ENCODE measurements at places on chromosomes 2 and 18. TPM values are rescaled to one million over a fixed set of nuclear protein-coding genes. Genes with fewer than 3 reads are reported as not detected.

DIS3L2 gene
- 62.9 TPM for total RNA-seq

DNA sequence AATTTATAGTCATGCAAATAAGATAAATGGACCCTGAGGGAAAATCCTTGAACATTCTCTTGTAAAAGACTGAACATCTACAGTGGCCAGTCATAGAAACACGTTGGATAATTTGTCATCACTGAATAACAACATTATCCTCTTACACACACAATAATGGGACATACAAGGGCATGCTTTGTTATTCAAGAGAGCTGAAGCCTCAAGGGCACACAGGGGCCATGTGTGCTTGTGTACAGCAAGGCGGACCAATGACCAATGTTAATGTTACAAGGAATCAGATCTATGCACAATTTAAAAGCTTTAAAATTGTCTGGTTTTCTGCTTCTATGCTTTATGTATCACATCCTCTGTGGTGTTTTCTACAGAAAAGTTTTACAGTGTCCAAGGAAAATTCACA is 23.7 kb downstream of the COL6A3 start:
- H3K27me3 ChIP-seq = no peaks in the 10 kb centered on the region
- H3K4me3 ChIP-seq = no peak overlapping the region
- H3K36me3 ChIP-seq = no peaks in the 10 kb centered on the region
- no peak for DNase-seq
- H3K27ac ChIP-seq = no peak overlapping the region

TUBB8B gene
- total RNA-seq = not detected

SEMA4C gene
- total RNA-seq = 56.8 TPM

DNA sequence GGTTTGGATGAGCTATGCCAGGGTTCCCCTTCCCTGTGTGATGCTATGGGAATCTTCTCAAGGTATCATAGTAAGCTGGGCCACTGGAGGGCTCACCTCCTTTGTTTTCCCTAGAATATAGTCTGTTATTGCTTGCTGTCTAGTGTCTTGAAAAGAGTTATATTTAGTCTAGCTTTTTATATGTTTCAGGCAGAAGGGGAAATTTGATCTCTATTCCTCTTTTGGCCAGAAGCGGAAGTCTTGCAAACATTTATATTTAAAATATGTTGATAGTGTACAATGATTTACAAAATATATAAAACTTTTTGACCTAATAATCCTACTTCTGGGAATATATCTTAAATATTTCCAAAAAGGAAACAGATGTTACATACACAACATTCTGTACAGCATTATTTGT is 260.7 kb downstream of the FHOD3 start:
- no peak for DNase-seq
- no peaks in the 10 kb centered on the region for H3K36me3 ChIP-seq
- no peak overlapping the region for H3K27ac ChIP-seq
- H3K27me3 ChIP-seq = no peaks in the 10 kb centered on the region
- H3K4me3 ChIP-seq = no peak overlapping the region
- H3K4me1 ChIP-seq = no peaks in the 10 kb centered on the region

GRCh38 chr2:54855434-54855833 is 132.0 kb downstream of the EML6 start:
- H3K4me1 ChIP-seq = no peaks in the 10 kb centered on the region
- H3K36me3 ChIP-seq = no peaks in the 10 kb centered on the region
- no peak overlapping the region for H3K4me3 ChIP-seq
- H3K27ac ChIP-seq = no peak overlapping the region
- no peak for DNase-seq
- no peaks in the 10 kb centered on the region for H3K27me3 ChIP-seq

DNA sequence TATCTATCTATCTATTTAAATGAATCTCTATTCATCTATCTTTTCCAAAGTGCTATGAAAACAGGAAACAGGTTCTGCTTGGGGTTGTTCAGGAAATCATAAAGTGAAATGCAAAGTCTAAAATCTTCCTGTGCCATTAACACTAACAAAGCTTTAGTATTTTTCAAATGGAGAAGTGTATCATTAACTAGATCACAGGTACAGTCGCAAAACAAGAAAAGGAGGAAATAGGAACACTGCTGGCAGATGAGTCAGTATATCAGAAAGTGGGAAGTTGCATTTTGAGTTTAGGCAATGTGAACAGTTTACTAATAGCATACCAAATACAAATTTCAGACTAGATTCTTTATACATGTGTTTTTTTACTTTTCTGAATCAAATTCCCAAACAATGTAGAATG is 888.5 kb upstream of the FSHR start:
- H3K4me1 ChIP-seq = no peaks in the 10 kb centered on the region
- H3K27ac ChIP-seq = no peak overlapping the region
- no peaks in the 10 kb centered on the region for H3K27me3 ChIP-seq
- no peak for DNase-seq
- H3K36me3 ChIP-seq = no peaks in the 10 kb centered on the region

- H3K4me1 ChIP-seq = peaks cover 27% of the 10 kb centered on the region
- H3K27ac ChIP-seq = peak overlapping the region; percentile 89
- no peaks in the 10 kb centered on the region for H3K27me3 ChIP-seq
- DNase-seq = peak; percentile 19
- H3K4me3 ChIP-seq = peak overlapping the region; percentile 75
- H3K36me3 ChIP-seq = peaks cover 5% of the 10 kb centered on the region
Observed at GRCh38 chr2:230226051-230226551, 565 bp downstream of the SP140 start.

DSG2 gene
- 0.11 TPM for total RNA-seq

- H3K4me1 ChIP-seq = no peaks in the 10 kb centered on the region
- no peak overlapping the region for H3K4me3 ChIP-seq
- DNase-seq = no peak
- no peaks in the 10 kb centered on the region for H3K27me3 ChIP-seq
- H3K36me3 ChIP-seq = no peaks in the 10 kb centered on the region
- H3K27ac ChIP-seq = no peak overlapping the region
Observed at GRCh38 chr18:7844418-7844817, 277.3 kb downstream of the PTPRM start.

GRCh38 chr2:20456636-20457426 is 10.0 kb downstream of the RHOB start:
- H3K4me3 ChIP-seq = no peak overlapping the region
- no peaks in the 10 kb centered on the region for H3K4me1 ChIP-seq
- peaks cover 15% of the 10 kb centered on the region for H3K27me3 ChIP-seq
- no peak for DNase-seq
- no peak overlapping the region for H3K27ac ChIP-seq
- H3K36me3 ChIP-seq = no peaks in the 10 kb centered on the region

GRCh38 chr18:37383846-37384595 is 181.6 kb downstream of the CELF4 start:
- no peak for DNase-seq
- no peaks in the 10 kb centered on the region for H3K4me1 ChIP-seq
- no peak overlapping the region for H3K27ac ChIP-seq
- H3K27me3 ChIP-seq = peaks cover 6% of the 10 kb centered on the region

GRCh38 chr18:71505526-71505925 is 1038.6 kb downstream of the CBLN2 start:
- H3K4me1 ChIP-seq = no peaks in the 10 kb centered on the region
- H3K27ac ChIP-seq = no peak overlapping the region
- DNase-seq = no peak
- no peaks in the 10 kb centered on the region for H3K36me3 ChIP-seq
- no peak overlapping the region for H3K4me3 ChIP-seq

DNA sequence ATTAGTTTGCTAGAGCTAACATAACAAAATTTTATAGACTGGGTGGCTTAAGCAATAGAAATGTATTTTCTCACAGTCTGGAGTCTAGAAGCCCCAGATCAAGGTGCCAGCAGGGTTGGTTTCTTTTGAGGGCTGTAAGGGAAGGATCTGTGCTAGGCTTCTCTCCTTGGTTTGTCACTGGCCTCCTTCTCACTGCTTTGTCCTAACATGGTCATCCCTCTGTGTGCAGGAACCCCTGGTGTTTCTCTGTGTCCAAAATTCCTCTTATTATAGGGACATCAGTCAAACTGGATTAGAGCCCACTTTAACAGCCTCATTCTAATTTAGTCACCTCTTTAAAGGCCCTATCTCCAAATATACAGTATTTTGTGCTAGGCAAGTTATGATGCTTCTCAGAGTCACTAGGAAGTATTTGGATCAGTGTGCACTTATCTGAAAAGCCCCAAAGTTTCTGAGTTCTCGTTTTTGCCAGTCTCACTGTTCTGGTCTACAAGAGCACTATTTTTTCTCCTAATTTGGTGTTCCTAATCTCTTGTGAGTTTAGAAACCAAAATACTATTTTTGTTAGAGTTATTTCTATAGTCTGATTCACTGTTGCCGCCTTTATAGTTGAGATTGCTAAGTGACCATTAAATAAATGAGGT is 29.0 kb downstream of the ZC3H6 start:
- H3K36me3 ChIP-seq = peaks cover 47% of the 10 kb centered on the region
- no peak for DNase-seq
- H3K4me1 ChIP-seq = no peaks in the 10 kb centered on the region
- no peaks in the 10 kb centered on the region for H3K27me3 ChIP-seq
- no peak overlapping the region for H3K4me3 ChIP-seq

GRCh38 chr2:166424841-166425240 is 49.1 kb upstream of the SCN9A start:
- H3K4me3 ChIP-seq = no peak overlapping the region
- no peak overlapping the region for H3K27ac ChIP-seq
- DNase-seq = no peak
- H3K36me3 ChIP-seq = no peaks in the 10 kb centered on the region

- no peak for DNase-seq
- H3K27me3 ChIP-seq = no peaks in the 10 kb centered on the region
- peaks cover 13% of the 10 kb centered on the region for H3K4me1 ChIP-seq
- H3K27ac ChIP-seq = peak overlapping the region; percentile 25
- no peak overlapping the region for H3K4me3 ChIP-seq
Observed at GRCh38 chr2:55054106-55054875, 4.0 kb upstream of the RTN4 start.

- no peaks in the 10 kb centered on the region for H3K4me1 ChIP-seq
- DNase-seq = no peak
- no peaks in the 10 kb centered on the region for H3K27me3 ChIP-seq
- H3K36me3 ChIP-seq = no peaks in the 10 kb centered on the region
- no peak overlapping the region for H3K27ac ChIP-seq
Observed at GRCh38 chr18:11005528-11005927, 143.8 kb downstream of the PIEZO2 start.

HOXD13 gene
- not detected for total RNA-seq

G6PC2 gene
- total RNA-seq = not detected

DNA sequence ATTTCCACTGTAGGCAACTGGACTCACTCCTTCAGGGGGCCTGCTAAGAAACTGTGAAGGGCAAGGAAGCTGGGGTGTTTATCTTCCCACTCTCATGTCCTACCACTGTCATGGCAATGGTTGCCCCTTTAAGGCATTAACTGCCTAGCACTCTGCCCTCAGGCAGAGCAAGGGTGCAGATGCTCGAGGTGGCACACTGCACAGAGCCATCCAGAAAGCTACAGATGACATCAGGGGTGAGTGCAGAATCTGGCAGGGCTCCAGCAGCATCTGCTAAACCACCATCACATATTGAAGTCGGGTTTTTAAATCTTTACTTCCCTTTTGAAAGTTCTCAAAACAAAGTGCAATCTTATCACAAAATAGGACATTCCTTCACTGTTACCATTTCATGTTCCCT is 75.4 kb downstream of the RAPGEF4 start:
- no peaks in the 10 kb centered on the region for H3K27me3 ChIP-seq
- H3K36me3 ChIP-seq = no peaks in the 10 kb centered on the region
- H3K4me1 ChIP-seq = peaks cover 3% of the 10 kb centered on the region
- no peak overlapping the region for H3K4me3 ChIP-seq
- H3K27ac ChIP-seq = no peak overlapping the region

PLEKHA3 gene
- 20.3 TPM for total RNA-seq

- H3K4me3 ChIP-seq = no peak overlapping the region
- no peaks in the 10 kb centered on the region for H3K27me3 ChIP-seq
- no peak for DNase-seq
Observed at GRCh38 chr2:188243381-188243780, 48.3 kb upstream of the GULP1 start.

FAM237A gene
- not detected for total RNA-seq

UGT1A3 gene
- not detected for total RNA-seq

- no peak overlapping the region for H3K4me3 ChIP-seq
- DNase-seq = peak; percentile 32
- H3K27me3 ChIP-seq = no peaks in the 10 kb centered on the region
Observed at GRCh38 chr2:241391892-241392665, 36.0 kb downstream of the FARP2 start.
